ENCODE measurements at places on chromosomes 1 and 21.

DNA sequence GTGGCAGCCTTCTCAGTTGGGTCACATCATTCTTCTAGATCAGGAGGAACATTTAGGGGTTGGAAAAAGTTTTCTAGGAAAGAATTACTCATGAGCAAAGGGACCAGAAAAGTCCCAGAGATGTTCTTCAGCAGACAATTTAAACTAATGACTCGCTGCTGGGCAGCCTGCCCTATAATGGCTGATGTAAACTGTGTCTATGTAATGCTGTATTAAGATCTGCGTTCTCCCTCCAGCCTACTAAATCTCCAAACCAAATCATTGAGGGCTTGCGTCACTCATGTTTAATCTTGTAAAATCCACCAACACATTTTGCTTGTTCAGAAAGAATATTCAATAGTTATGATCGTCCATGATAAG, 92.1 kb downstream of the LRRC8C start:
- no peak for DNase-seq

DNA sequence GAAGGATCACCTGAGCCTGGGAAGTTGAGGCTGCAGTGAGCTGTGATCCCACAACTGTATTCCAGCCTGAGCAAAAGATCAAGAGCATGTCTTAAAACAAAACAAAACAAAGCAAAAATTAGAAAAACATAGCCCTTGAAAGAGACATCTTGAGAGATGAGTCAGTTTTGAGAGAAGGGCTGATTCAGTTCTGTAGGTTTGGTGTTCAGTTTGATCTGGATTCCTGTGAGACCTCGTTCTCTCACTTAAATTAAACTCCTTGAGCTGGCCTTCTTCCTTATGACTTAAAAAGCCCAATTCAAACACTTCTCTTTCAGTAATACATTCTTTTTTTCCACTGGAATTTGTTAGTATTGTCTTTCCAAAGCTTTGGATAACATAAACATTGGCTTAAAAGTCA, 164.2 kb downstream of the NRIP1 start:
- no peak for DNase-seq

- DNase-seq = no peak
These were observed 84.8 kb downstream of the KCNJ15 start for GRCh38 chr21:38341546-38342012.

DNA sequence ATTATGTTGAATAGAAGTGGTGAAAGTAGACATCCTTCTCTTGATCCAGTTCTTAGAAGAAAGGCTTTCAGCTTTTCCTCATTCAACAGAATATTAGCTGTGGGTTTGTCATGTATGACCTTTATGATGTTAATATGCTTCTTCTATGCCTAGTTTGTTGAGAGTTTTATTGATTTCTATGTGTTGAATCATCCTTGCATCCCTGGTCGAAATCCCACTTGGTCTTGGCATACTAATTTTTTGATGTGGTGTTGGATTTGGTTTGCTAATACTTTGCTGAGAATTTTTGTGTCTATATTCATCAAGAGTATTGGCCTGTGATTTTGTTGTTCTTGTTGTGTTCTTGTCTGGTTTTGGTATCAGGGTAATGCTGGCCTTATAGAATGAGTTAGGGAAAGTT, 20.9 kb downstream of the CD55 start:
- no peak for DNase-seq

GRCh38 chr1:11654137-11654938, at the start of the genes FBXO2 and FBXO44:
Gene FBXO2, minus strand, starts transcription at chr1:11654429. Its CDS starts 89 bp downstream, at chr1:11654340.
Gene FBXO44, plus strand, starts transcription at chr1:11654877. Its CDS starts 959 bp downstream, at chr1:11655836.
- DNase-seq = peak; percentile 49

DNA sequence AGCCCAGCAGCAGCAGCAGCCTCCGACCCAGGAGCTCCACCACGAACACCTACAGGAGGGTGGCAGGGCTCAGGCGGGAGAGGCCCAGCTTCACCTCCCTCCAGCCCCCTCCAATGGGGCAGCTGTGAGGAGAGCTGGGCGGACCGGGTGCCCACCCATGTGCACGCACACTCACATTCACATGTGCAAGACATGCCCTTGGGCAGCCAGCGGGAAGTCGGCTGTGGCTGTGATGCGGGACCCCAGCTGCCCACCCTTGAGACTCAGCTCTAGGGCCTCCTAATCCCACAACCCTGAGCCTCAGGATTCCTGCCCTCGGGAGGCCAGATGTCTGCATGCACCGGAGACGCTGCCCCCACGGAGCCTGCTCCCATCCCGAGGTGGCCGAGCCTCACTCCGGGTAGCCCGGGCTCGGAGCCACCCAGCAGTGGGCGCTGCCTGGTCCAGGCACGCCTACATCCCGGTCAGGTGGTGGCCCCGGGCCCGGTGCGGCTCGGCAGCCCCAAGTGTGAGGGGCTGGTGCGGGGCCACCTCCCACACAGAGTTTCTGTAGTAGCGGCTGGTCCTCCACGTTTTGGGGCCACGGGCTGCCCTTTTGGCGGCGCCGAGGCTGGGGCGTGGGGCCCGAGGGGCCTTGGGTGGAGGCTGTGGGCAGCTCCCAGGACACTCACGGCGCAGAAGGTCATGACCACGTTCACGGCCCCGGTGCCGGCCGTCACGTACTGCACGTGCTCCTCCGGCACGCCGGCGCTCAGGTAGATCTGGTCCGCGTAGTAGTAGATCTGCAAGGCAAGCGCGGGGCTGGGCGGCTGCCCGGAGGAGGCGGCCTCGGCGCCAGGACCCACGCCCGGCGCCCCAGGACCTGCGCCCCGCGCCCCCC, 12.9 kb upstream of the SLC2A7 start:
- DNase-seq = no peak

GRCh38 chr1:21585037-21585436, 75.8 kb downstream of the ALPL start:
- DNase-seq = no peak

DNA sequence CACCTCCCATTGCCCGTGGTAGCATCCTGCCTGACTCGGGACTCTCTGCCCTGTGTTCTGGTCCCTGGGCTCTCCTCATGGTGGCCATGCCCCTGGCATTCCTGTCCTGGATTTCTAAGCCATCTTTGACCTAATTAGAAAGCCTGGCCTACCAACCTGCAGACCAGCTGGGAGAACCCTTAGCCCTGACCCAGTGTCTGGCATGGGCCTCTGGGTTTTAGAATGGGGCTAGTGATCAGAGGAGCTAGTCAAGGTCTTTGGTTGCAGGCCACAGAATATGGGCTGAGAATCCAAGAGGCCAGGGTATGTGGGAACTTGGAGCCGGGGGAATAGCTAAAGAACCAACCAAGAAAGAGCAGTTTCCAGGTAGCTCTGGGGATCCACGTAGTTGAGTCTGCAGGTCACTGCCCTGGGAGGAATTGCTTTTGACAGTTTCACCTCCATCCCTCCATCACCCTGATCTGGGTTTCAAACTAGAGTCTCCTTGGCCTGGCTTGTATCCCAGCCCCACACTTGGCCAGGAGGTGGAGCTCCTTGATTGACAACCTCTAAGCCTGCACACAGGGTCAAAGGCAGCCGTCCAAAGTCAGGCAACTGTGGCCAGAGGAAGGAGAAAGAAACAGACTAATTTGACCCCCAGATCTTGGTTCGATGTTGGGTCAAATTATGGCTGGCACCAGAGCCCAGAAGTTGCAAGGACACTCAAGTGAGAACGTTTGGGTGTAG, 54.7 kb upstream of the ABCG1 start:
- no peak for DNase-seq

GRCh38 chr1:210663730-210664573, 335.2 kb downstream of the HHAT start:
- DNase-seq = no peak

DNA sequence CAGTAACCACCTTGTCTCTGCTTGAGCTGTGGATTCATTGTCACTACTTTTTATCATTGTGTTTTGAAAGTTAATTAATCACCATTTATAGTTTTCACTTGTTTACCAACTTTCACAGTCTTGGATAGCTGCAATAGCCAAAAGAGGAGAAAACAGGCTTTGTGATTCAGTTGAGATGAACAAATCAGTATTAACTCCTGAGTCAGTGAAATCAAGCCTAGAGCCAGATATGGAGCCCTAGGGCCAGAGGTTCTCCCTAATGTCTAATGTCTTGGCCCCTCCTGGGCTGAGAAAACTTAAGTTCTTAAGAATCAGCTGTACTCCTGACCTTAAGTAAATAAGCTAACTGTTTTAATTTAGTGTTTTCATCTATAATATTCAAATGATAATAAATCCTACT, 228.8 kb downstream of the DNM3 start:
- no peak for DNase-seq

Measured in anterior cingulate cortex (tissue), 58 donors.